ENCODE measurements at places on chromosomes 6 and 20.

DNA sequence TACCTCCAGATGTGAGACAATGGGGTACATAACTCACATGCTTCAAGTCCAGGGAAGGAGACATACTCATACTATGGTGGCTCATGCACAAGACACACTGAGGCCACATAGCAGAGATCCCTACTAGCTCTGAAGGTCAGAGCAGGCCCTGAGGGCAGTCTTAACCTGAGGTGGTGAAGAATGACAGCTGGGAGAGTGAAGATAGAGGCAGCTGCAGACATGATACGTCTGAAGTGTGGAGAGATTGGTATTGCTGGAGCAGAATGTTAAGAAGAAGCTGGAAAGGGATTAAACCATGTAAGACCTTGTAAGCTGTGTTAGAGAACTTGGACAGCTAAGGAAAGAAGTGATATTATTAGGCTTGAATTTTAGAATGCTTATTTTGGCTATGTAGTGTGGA lies 32.9 kb downstream of the PGM3 start:
- no peak for DNase-seq

DNA sequence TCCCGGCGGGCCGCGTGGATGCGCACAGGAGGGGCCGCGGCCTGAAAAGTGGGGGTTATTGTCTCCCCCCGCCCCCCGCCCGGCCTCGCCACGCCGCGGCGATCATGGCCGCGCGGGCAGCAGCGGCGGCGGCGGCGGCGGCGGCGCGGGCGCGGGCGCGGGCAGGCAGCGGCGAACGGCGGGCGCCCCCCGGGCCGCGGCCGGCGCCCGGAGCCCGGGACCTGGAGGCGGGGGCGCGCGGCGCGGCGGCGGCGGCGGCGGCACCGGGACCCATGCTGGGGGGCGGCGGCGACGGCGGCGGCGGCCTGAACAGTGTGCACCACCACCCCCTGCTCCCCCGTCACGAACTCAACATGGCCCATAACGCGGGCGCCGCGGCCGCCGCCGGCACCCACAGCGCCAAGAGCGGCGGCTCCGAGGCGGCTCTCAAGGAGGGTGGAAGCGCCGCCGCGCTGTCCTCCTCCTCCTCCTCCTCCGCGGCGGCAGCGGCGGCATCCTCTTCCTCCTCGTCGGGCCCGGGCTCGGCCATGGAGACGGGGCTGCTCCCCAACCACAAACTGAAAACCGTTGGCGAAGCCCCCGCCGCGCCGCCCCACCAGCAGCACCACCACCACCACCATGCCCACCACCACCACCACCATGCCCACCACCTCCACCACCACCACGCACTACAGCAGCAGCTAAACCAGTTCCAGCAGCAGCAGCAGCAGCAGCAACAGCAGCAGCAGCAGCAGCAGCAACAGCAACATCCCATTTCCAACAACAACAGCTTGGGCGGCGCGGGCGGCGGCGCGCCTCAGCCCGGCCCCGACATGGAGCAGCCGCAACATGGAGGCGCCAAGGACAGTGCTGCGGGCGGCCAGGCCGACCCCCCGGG lies 637 bp downstream of the ARID1B start:
- DNase-seq: peak; percentile 46

DNA sequence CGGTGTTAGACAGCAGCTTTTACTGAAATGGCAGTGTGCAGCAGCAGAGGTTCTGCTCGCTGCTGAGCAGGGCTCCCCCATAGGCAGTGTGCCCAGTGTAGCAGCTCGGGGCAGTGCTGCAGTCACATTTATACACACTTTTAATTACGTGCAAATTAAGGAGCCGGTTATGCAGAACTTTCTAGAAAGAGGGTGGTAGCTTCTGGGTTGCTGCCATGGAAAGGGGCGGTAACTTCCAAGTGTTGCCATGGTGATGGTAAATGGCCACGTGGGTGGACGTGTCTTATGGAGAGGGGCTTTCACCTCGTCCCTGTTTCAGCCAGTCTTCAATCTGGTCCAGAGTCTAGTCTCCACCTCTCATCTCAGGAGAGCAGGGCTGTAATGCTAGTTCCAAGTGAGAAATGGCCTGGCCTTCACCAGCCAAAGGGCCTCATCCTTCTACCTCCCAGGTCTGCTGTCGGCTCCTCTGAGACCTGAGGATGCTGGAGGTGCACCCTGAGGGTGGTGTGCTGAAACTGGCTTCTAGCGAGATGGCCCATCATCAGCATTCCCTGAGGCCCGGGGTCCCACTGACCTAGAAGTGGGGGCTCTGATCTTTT lies 180.5 kb upstream of the PMEPA1 start:
- no peak for DNase-seq

- DNase-seq: no peak
These were observed 42.3 kb downstream of the CHMP4B start for GRCh38 chr20:33853507-33853813.

DNA sequence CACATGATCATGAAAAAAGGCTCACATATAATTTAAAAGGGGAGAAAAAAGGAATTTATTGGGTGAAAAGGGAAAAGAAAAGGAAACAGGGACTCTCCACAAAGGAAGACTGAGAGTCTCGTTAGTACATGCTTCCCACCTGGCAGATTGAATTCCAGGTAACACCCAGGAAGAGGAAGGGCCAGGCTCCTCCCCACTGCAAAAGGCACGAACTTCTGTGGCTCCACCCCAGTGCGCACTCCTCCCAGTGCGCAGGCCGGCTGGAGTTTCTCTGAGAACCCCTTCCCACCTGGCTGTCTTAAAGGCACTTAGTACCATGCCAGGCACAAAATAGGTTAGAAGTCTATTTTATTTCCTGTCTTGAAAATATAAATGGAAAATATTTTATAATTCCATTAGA lies 129.8 kb downstream of the COL12A1 start:
- DNase-seq: no peak

GRCh38 chr6:35795453-35796071 lies 1.6 kb downstream of the CLPS start:
- DNase-seq: no peak

- DNase-seq: no peak
These were observed 51.1 kb upstream of the PREP start for GRCh38 chr6:105453968-105454367.

DNA sequence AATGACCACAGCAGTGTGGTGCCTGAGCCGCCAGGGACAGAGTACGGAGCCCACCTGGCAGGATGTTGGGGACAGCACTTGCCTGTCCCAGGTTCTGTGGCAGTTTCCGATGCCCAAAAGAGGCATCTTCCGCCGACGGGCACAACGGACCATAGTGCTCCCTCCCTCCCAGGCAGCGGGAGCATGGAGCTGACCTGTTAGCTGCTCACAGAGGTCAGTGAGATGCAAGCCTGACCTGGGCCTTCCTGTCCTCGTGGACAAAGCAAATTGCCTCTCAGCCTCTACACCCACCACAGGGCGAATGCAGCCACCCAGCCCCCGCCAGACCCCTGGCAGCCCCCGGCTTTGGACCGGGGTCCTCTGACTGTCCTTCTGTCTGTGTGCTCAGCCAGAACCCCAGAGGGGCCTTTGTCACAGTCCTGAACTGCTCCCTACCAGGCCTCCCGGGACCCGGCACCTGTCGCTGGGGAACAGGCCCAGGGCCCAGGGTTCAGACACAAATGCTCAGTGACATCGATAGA lies 16.2 kb upstream of the FRMD1 start:
- no peak for DNase-seq

DNA sequence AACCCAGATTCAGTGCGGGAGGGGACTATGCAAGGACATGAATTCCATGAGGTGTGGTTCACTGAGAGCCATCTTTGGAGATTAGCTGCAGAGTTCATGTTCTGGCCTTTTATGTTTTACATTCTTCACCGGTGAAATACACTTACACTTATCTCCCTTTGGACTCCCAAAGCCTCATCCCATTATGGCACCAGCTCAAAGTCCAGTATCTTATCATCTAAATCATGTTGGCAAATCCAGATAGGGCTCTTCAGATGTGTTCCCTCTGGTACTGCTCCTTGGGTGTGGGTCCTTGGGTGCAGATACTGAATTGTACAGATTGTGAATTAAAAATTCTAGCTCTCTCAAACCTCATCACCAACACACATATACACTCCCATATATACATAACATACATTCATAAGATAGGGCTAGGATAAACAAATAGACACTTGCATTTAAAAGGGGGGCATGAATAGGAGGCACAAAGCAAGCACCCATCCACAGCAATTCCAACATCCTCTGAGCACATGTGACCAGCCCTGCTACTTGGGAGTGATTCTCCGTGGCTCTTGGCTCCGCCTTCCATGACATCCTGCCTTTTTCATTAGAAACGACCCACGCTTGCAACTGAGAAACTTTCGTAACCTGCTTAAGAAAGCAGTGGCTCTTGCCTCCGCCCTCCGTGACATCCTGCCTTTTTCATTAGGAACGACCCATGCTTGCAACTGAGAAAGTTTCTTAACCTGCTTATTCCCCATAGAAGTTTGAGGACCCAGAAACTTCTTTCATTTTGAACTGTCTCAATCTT lies 53.6 kb upstream of the LRRC1 start:
- no peak for DNase-seq

DNA sequence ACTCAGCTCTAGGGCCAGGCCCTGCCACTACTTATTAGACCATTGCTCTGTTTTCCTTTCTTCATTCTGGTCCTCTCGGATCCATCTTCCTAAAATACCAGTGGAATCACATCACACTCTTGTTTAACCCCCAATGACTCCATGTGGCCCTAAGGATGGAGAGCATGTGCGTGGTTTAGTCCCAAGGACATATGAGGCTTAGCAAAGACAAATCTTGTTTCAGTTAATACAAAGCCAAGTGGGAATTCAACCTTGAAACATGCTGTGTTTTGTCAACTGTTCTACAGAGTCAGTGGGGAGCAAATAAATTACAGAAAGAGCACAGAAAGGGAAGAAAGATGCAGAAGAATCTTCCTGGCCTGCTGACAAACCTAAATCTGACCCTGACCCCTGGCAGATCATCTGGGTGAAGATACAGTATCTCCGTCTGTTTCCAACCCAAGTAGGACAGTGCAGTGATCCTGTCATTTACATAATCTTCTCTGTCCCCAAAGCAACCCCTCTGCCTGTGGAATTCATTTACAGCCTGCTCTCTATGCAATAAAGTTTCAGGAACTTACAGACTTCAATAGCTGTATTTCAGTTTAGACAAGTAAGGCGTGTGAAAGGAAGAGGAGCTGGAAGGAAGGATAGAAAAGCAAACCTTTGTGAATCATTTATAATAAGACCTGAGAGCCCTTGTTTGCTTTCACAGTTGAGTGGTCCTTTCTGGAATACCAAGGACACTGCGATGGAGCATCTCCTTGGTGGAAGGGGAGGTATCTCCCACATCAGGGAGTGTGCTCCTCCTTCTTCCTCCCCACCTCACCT lies 144.0 kb downstream of the THBS2 start:
- no peak for DNase-seq

- DNase-seq: no peak
These were observed 61.1 kb upstream of the TBX18 start for GRCh38 chr6:84825461-84825860.

DNA sequence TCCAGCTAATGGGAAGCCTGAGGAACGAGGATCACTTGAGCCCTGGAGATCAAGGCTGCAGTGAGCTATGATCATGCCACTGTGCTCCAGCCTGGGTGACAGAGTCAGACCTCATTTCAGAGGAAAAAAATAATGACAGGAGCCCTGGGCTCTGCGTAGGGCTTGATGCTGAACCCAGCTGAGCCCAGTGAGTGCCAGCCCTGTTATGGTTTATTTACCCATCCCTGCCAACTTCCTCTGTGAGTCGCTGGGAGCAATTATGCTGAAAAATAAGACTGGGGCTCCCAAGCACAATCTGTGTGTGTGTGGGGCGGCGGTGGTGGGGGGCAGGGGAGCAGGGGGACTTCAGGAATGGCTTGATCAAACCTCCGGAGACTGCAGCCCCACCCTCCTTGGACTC lies 75.9 kb upstream of the PMEPA1 start:
- no peak for DNase-seq

- no peak for DNase-seq
These were observed 1.3 kb downstream of the KPNA5 start for GRCh38 chr6:116682334-116682712.

DNA sequence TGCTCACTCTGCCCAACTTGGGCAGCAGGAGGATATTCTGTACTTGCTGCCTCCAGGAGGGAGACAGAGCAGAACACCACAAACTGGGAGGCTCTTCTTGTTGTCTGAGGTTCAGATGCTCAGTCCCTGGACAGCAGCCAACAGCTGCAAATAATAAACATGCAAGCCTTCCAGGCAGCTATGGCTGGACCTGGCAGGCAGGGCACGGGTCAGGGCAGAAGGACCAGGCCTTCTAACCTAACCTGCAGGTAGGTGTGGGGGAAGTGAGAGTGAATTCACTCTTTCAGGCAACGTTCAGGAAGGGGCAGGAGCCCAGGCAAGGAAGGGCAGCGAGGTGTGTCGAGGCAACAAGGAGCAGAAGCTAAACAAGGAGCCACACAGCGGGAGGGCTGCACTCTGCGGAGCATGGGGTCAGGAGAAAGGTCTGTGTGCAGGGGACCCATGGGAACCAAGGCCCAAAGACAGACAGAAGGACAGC lies 31.5 kb downstream of the NINL start:
- no peak for DNase-seq

DNA sequence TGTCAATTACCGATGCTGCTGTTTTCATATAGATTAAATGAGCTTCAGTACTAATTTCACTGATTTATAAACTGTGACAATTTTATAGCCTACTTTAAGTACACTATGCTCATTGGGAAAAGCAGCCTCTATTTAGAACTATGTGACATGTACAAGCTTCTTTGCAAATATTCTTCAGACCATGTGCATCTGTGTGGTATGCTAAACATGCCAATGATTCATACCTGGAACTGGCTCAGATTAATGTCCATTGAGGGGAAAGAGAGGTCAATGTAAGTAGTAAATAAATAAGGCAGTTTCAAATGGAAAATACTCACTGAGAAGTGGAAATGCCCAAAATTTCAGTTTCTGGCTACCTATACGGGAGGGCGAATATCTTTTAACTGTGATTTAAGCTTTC lies 777.7 kb downstream of the C6orf118 start:
- DNase-seq: no peak

DNA sequence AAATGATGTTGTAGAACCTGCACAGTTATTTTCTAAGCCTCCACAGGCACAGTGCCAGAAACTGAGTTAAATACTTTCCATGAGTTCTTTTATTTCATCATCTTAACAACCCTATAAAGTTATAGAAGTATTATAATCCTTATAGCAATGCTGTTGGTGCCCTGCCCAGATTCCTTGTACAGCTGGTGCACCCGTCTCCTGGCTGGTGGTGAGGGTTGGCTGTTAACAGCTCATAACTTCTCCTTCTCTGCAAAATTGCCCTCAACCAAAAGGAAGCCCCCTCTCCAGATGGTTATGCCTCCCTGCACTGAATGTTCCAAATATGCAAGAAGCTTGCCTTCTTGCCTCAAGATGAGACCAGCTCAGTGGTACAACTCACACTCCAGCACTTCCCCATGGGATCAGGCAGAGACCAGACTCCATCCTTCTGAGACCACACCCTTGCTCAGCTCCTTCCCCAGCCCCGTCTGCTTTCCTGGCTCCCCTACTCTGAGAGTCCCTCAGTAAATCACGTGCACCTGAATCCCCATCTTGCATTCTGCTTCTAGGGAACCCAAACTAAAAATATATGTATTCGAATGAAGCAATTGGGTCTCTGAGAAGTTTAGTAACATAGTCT lies 304.4 kb upstream of the PLCB4 start:
- no peak for DNase-seq

GRCh38 chr6:88519301-88520016 lies 353.3 kb upstream of the CNR1 start:
- DNase-seq: no peak

GRCh38 chr6:4348462-4349112 lies 213.2 kb upstream of the ECI2 start:
- no peak for DNase-seq

- DNase-seq: no peak
These were observed 15.2 kb downstream of the DNMT3B start for GRCh38 chr20:32777177-32777956.
